HEK293T (cell line): ENCODE measurements at places on chromosomes 6 and 20.

- DNase-seq: no peak
Observed at GRCh38 chr20:33298391-33298790, 15.4 kb downstream of the BPIFB1 start.

DNA sequence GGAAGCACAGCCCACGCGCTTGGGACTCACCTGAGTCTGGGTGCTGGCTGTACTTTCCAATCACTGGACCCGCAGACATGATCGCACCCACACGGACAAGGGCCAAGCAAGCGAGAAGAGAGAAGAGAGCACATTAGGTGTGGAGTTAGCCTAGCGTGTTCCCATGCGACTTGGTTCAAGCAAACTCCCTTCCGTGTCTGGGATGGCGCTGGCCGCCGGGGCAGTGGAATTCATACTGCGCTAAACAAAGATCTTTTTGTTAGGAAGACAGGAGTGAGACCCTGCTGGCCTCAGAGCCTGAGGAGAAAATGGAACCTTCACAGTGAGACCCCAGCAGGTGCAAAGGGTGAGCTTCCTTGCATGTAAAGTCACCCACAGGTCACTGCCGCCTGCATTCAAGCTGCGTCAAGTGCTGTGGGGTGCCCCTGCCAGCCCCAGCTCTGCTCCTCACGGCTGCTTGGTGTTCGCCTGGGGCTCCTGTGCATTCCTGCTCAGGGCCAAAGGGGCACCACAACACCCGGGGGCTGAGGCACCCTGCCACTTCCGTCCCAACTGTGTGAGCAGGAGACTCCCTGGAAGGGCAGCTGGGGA, 26.4 kb downstream of the PSMG4 start:
- no peak for DNase-seq

GRCh38 chr6:136737871-136738691, 54.2 kb downstream of the MAP3K5 start:
- no peak for DNase-seq

- DNase-seq: no peak
Observed at GRCh38 chr6:119727504-119728219, 378.1 kb upstream of the MAN1A1 start.

- DNase-seq: no peak
Observed at GRCh38 chr6:42020967-42021366, 29.4 kb upstream of the TAF8 start.

- DNase-seq: no peak
Observed at GRCh38 chr20:18404172-18404571, 62.7 kb downstream of the DZANK1 start.

DNA sequence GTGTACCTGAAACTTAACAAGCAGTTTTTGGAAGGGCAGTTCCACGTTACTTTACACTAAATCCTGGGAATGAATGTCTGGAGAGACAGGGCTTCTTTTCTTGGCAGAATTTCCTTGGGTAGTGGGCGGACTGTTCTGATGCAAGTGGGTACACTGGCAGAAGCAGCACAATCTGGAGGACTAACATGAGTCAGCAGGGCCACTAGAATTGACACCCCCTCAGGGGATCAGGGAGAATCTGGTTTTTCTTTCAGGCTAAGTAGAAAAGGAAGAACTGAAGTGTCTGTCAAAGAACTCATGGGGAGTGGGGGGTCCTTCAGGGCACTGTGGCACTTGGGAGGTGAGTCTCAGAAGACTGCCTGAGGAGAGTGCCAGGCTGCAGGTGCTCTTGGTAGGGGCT, 34.6 kb downstream of the PANK2 start:
- DNase-seq: no peak

DNA sequence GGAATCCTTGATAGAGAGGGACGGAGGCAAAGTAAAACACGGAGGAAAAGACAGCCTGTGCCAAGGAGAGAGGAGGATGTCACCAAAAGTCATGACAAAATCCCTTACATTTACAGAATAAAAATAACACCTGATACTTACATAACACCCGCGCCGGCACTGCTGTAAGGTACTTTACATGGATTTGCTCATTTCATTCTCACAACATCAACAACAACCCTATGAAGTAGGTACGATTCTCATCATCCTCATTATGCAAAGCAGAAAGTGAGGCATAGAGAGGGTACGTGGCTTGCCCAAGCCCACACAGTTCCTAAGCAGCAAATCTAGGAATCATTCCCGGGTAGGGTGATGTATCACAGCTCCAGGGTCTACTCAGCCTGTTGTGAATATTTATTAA, 67.6 kb upstream of the NFATC2 start:
- no peak for DNase-seq

GRCh38 chr6:50979171-50979525, 160.5 kb downstream of the TFAP2B start:
- no peak for DNase-seq

DNA sequence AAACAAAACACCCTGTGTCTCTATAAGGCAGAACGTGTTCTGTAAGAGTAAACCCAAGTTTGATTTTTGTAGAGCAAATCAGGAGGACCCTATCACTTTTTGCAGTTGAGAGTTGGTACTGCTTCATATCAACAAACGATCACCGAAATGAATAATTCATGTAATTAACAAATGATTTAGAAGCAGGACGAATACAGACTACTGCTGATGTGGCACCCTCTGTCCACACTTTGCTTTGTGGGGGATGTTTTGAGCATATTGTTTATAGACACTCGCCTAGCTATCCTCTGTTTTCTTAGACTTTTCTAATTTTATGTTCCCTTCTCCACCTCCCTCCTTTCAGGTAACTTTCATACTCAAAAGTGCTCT, 1.5 kb downstream of the CD2AP start:
- no peak for DNase-seq

GRCh38 chr20:52127309-52127708, 64.3 kb downstream of the ZFP64 start:
- no peak for DNase-seq

DNA sequence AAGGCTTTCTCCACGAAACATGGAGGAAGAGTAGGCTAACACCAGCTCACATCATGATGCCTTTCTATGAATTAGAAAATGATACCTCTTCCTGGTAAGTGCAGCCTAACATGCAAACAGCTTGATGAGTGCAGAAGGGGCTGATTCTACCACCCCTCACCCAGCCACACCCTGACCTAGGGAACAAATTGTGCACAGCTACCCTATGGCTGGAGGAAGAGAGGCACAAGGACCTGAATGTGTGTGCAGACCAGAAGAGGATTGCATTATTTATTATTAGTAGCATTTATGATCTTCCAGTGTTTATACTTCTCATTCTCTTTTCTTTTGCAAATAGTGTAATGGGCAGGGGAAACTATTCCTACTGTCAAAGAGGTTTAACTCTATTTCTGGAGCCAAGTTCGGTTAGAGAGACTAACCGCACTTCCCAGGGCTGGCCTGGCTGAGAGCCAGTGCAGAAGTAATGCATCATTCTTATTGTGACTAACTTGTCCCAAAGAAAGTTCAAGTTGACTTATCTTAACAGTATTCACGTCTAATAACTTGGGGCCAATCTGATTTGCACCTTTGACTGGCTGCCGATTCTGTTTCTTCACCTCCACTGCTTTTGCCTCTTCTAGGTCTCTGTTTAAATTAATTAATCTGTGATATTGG, 237.5 kb downstream of the CD83 start:
- DNase-seq: no peak

- no peak for DNase-seq
Observed at GRCh38 chr6:56280126-56280525, 32.7 kb upstream of the COL21A1 start.

DNA sequence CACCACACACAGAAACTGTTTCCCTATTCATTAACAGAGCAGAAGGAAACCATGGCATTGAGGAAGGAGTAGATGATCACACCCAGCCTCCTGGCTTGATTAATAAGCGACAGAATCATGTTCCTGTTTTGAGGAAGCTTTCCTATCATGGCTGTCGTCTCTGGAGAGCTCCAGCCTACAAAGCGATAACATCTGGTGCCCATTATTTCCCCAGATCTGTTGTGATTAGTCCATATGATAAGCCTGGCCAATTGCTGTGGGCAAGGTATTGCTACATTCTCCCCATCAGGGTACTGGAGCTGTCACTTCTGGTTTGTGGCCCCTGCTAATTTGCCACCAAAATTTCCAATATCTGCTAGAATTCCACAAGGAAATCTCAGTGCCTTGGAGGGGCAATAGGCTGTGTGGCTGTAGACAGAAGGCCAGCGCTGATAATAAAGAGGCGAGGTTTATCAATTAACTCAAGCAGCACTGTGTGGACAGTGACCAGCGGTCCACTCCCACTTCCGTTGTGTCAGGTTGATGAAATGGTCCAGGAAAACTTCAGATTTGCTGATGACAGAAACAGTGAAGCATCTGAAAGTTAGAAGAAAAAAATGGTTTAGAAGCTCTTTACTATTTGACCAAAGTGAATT, 66.4 kb downstream of the OLIG3 start:
- no peak for DNase-seq

DNA sequence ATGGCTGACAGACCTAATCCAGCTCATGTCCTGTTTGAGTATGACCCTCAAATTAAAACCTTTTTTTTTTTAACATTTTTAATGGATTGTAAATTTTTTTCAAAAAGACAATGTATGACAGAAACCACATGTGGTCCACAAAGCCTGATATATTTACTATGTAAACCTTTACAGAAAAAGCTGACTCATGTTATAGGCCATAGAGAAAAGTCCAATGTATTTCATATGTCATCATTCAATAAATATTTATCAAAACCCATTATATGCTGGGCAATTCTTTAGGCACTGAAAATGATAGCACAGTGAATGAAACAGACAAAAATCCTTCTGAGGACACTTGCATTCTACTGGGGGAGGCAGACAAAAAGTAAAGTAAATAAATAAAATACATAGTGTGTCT, 826.2 kb upstream of the FLRT3 start:
- no peak for DNase-seq

DNA sequence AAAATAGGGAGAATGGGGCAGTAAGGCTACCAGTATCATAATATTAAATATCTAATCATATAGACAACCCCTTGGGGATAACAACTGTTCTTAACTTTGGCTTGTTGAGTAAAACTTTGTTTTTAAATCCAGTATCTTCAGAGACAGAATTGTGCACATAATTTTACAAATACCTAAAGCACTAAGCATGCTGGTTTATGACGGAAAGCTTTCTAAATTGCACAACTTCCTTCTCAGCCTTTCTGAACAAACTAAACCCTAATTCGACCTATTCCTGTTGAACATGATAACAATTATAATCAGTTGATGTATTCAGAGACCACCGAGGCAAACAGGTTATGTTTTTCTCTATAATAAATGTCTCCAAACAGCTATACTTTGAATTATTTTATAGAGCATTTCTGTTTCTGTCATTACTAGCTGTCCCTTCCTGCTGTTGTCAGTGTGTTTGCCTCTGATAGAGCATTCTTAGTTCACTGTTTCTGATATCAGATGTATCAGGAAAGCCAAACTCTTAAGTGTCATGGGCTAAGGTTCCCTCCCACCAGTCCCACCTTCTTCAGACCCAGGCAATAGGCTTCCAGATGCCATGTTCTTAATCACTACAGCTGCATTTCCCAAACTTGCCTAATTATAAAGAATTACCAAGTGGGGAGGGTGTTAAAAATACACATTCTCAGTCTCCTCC, 8.7 kb downstream of the ZHX3 start:
- no peak for DNase-seq

GRCh38 chr20:5675103-5676091, 74.8 kb upstream of the SHLD1 start:
- no peak for DNase-seq
